ENCODE measurements at places on chromosomes 2 and 18. TPM values are rescaled to one million over a fixed set of nuclear protein-coding genes. Genes with fewer than 3 reads are reported as not detected.

The PROKR1 gene
- not detected for total RNA-seq

The SERPINB10 gene
- not detected for total RNA-seq

GRCh38 chr2:64873472-64873924 is 115.7 kb upstream of the SLC1A4 start:
- no peaks in the 10 kb centered on the region for H3K36me3 ChIP-seq
- H3K4me3 ChIP-seq: no peak overlapping the region
- peaks cover 8% of the 10 kb centered on the region for H3K4me1 ChIP-seq
- DNase-seq: peak; percentile 74
- H3K27me3 ChIP-seq: peaks cover 26% of the 10 kb centered on the region
- H3K27ac ChIP-seq: no peak overlapping the region

GRCh38 chr2:138722316-138722715 is 57.9 kb downstream of the NXPH2 start:
- H3K27ac ChIP-seq: no peak overlapping the region
- no peak for DNase-seq
- no peaks in the 10 kb centered on the region for H3K36me3 ChIP-seq
- no peak overlapping the region for H3K4me3 ChIP-seq
- no peaks in the 10 kb centered on the region for H3K4me1 ChIP-seq

The PPIL3 gene
- total RNA-seq: 44.2 TPM

All from activated T-helper 1 cell treated with anti-CD3 and anti-CD28 coated beads, Interleukin-12 subunit alpha, Interleukin-12 subunit beta, Interleukin-2, Interleukin-4 antibody, amounts not matched to agents 30 ng/mL and 10 ng/mL and 1 ng/mL, durations not matched to agents 14 hours and 24 hours and 36 hours (primary cell).